Activated gamma-delta T cell treated with Interleukin-2 at 50 U/mL for 16 hours (primary cell): ENCODE measurements at places on chromosomes 12 and 14.

DNA sequence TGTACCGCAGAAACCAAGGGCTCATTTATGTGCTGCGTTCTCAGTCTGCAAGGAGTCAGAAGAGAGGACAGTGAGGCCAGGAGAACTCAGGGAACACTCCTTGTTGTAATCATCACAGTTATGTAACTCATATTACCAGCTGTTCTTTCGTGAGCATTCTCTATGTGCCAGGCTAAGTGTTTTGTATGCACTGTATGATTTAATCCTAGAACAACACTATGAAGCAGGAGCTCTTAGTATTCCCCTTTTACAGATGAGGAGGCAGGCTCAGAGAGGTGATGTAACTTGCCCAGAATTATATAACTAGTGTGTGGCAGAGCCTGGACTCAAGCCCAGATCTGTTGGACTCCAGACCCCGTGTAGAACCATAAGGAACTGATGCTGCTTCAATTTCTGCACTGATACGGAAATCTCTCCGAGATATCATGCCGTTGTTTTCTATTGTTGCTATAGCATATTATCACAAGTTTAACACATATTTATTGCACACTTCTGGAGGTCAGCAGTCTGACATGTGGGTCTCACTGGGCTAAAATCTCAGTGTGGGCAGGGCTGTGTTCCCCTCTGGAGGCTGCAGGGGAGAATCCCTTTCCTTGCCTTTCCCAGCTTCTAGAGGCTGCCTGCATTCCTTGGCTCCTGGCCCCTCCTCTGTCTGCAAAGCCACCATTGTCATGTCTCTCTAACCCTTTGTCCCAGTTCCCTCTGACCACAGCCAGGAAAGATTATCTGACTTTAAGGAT is 16.3 kb upstream of the CD9 start:
- no peak for DNase-seq

DNA sequence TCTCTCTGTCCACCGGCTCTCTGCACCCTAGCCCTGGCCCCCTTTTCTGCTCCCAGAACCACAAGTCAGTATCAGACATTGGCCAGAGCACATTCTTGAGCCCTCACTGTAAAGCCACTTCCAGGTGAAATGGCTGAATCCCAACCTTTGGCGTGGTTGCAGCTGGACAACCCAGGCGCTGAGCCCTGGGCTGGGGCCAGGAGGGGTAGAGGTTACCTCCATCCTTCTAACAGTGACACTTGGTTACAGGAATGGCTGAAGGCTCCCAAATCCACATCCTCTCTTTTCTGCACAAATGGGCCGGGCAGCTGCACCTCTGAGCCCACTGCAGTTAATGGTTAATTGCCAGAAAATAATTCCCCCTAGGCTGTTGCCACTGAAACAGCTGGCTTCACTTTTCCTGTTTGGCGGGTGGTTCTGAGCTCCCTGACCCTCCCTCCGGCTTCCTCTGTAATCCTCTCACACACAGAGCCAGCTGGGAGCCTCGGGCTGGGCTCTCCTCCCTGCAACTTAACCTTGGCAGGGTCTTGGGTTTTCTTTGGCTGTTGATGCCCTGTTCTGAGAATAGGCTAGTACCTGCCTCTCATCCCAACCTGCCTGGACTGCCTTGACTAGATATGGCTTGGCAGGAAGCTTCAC is 44.1 kb downstream of the TSPAN11 start:
- DNase-seq = no peak

GRCh38 chr12:91562476-91562875 is 379.9 kb upstream of the DCN start:
- DNase-seq = no peak

DNA sequence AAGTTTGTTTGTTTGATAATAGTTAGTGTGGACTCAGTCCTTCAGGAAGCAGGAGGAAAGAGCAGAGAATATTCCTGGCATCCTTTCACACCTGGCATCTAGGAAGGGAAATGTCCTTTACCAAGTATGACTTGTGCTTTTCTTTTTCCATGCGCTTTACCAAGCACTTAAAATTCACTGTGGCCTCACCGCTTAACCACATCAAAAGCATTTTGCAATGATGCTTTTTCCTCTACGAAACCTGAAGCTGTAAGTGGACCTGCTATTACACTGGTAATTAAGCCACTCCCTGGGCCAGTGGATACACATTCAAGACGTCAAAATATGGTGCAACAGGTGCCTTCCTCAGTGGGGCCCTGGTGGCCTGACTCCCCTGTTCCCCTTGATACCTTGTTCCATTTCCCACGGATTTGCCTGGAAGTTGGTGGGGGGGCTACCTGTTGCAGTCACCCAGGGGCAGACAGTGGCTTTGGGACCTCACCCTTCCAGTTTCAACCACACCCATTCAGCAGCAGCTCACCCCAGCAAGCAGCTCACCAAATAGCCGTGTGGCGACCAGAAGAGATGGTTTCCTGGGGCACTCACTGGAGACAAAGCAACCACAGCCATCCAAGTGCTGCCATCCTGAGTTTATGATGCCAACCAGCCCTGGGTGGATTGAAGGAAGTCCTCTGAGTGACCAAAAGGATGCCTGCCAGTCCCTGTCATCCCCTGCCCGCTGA is 14.2 kb upstream of the FZD10 start:
- DNase-seq = no peak

- no peak for DNase-seq
Measured at GRCh38 chr12:754851-755562, 2.6 kb downstream of the WNK1 start.
